ENCODE measurements at places on chromosomes 12 and 14. TPM values are rescaled to one million over a fixed set of nuclear protein-coding genes. Genes with fewer than 3 reads are reported as not detected.

Gene ERBB3
- 3.6 TPM for total RNA-seq

Gene ACOT4
- 0.53 TPM for total RNA-seq

Gene TAS2R8
- not detected for total RNA-seq

Gene CLEC4A
- total RNA-seq, result 0.31 TPM

Gene LBHD2
- total RNA-seq, result not detected

Gene PTCSC3
- not detected for total RNA-seq

Gene LTBP2
- total RNA-seq, result 202 TPM

Gene DRAM1
- total RNA-seq, result 12.0 TPM

Gene ASIC1
- 1.4 TPM for total RNA-seq

Gene PAPLN
- total RNA-seq, result 2.8 TPM

Gene GLI1
- total RNA-seq, result 0.31 TPM

Gene NRL
- total RNA-seq, result 0.79 TPM

Gene BICD1
- total RNA-seq, result 18.4 TPM

Gene LRIG3
- total RNA-seq, result 16.4 TPM

Gene TTC9
- total RNA-seq, result 5.3 TPM

Gene CMA1
- not detected for total RNA-seq

Gene SCARB1
- total RNA-seq, result 12.2 TPM

Gene GPR65
- 0.12 TPM for total RNA-seq

Data from aortic smooth muscle cell (primary cell).